Stimulated activated CD4-positive, alpha-beta T cell treated with anti-CD3 and anti-CD28 coated beads, TNF-alpha, amount 100 ng/mL, for 1 hour (primary cell): ENCODE measurements at places on chromosomes 11 and 22.

DNA sequence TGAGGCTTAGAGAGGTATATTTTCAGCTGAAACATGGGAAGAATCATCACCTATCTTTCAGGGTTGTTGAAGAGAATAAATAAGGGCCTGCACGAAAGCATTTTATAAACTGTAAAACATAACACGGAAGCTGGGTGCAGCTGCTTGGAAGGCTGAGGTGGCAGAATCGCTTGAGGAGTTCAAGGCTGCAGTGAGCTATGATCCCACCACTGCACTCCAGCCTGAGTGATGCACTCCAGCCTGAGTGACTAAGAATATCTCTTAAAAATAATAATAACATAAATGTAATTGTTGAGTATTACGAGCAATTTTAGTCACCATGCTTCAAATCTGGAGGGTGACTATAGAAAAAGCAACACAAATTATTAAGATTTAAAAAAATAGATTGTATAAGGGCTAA, 16.3 kb downstream of the RBFOX2 start:
- DNase-seq, result no peak

DNA sequence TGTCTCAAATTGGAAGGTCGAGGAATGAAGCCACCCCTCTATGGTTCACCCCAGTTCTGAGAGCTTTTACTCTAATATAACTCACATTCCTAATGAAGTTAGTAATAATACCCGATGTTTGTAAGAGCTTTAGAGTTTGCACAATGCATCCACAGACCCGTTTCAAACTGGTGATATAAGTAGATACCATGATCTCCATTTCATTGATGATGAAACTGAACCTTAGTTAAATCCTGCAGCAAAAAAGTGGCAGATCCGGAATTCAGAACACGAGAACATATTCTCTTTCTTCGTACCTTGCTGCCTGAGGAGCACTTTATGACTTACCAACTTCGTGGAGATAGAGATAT, 757 bp upstream of the RBFOX2 start:
- DNase-seq, result no peak

DNA sequence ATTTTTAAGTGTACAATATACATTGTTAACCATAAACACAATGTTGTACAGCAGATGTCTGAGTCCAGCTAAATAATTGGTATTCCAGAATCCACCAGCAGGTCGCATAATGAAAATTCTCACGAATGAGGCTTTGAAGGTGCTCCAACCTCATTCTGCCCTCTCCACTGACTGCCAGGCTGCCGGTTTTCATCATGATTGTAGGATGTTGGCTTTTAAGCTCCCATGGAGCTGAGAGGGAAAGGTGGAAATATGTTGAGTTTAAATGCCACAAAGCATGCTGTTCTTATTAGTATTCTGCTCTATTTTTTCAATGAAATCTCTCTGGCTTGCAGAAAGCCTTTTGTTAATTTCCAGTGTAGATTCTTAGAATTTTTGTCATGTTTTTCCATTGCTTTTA, 337.2 kb upstream of the DDI1 start:
- DNase-seq, result no peak

GRCh38 chr11:22792497-22792896, 37.1 kb downstream of the SVIP start:
- no peak for DNase-seq

- DNase-seq, result no peak
These were observed 3.8 kb upstream of the TUT1 start for GRCh38 chr11:62595124-62595523.

GRCh38 chr22:41576877-41577276, 12.8 kb downstream of the PMM1 start:
- DNase-seq, result no peak

DNA sequence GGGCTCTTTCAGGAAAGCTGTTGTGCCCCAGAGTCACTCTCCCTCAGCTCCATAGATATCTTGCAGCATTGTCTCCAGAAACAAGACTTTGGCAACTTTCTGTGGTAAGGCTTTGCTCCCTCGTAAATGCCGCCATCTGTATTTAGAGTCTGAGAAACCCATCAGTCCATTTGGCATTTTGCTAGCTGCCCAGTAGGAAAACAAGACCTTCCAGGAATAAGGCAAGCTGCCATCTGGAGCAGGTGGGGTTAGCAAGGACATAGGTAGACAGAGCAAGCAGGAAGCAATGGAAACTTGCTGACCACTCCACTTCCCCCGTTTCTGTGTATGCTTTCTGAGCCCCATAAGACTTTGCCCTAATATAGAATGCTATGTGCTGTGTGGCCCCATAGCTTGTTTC, 131.9 kb downstream of the SPATA19 start:
- DNase-seq, result no peak

- DNase-seq, result no peak
These were observed at the start of gene SEPTIN5 for GRCh38 chr22:19714312-19715187. SEPTIN5 (plus strand) TSS chr22:19714503; CDS start chr22:19714589, 86 bp downstream.

- DNase-seq, result no peak
These were observed 12.5 kb downstream of the IRAG1 start for GRCh38 chr11:10680956-10681487.

- no peak for DNase-seq
These were observed 7.0 kb upstream of the RRM1 start for GRCh38 chr11:4087551-4087950.
